ENCODE measurements at places on chromosomes 6 and 20.

GRCh38 chr6:137728386-137729349 is 138.4 kb upstream of the TNFAIP3 start:
- DNase-seq = no peak

GRCh38 chr20:48705240-48706115 is 122.3 kb downstream of the PREX1 start:
- DNase-seq = no peak

GRCh38 chr6:107841275-107841670 is 17.2 kb upstream of the SCML4 start:
- no peak for DNase-seq

GRCh38 chr6:157223021-157223430 is 100.3 kb downstream of the TMEM242 start:
- no peak for DNase-seq

DNA sequence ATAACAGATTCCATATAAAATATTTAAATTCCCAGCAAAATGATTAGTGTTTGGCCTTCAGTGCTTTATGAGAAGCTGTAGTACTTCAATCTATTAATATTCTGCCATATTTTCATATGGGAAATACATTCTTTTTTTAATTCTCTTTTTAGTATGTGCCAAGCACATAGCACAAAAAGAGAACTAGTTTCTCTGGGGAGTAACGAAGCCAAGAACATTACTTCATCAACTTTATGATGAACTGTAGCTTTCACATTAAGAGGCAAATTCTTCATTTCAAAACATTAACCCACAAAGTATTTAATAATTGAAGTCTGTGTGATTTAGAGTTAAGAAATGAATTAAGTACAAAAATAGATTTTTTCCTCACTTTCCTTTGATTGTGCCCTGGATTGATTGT is 281.0 kb upstream of the EYS start:
- no peak for DNase-seq

DNA sequence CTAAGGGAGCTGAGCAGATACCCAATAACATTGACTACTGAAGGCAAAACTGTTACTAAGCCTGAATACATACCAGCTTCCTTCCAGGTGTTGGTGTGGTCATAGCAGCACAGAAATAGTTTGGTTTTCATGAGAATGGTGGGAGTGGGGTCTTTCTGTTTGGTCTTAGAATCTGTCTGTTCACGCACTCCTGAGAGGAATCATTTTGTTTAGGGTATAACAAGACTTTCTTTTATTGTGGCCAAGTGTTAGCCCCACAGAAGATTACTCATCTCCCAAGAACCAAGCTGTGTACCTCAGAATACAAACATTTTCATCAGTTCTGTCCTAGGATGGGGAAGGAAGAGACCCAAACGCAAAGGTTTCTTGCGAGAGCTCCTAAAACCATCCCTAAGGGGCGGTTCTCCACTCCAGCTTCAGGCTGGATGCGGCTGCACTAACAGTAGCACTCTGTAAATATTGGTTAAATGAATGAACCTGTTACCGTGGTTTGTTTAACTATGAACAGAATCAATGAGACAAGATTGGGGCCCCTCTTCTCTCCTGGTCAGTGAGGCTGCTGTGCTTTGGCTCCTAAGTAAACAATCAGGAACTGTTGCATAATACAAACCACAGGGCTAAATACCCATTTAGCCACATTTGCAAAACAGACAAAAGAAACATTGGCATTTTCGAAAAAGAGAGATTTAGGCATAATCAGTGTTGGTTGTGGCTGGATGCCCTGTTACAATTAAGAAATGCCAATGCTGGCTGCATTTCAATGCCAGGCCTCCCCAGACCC is 44.9 kb downstream of the SNAP25 start:
- no peak for DNase-seq
